BJ (cell line): ENCODE measurements at places on chromosomes 13 and 19.

GRCh38 chr19:4449639-4450028 is 8.0 kb downstream of the UBXN6 start:
- DNase-seq = no peak

DNA sequence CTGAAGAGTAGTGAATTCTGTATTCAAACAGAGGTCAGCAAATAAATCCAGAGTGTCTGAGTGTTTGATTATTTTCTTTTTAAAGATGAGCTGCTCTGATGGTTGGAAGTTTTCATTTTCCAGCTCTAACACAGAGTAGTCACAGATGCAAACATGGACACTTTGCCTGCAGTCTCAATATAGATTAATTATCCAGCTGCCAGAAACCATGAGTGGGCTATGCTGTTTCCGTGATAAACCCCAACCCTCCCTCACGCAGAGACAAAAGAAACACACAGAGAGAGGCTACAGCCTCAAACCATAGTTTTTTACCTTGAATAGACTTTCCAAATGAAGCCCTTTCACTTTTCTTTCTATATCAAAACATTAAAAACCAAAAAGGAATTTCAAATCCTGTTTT is 884.7 kb downstream of the DIAPH3 start:
- DNase-seq = no peak

DNA sequence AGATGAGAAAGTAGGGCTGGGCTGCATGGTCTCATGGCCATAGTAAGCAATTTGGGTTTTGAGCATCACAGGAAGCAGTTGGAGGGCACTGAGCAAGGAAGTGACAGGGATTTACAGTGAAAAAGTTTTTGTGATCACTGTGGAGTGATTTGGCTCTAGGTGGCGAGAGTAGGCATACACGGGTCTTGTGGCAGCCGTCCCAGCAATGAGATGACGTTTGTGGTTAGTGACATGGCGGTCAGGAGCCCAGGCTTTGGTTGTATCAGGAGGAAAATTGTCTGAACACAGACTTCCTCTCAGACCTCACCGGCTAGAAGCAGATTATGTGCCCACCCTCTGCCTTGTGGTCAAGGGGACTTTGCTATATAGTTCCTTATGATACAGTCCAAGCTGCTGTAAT is 3.3 kb downstream of the ZNF444 start:
- DNase-seq = no peak

GRCh38 chr13:27338207-27338606 is 67.6 kb downstream of the RASL11A start:
- DNase-seq = no peak

DNA sequence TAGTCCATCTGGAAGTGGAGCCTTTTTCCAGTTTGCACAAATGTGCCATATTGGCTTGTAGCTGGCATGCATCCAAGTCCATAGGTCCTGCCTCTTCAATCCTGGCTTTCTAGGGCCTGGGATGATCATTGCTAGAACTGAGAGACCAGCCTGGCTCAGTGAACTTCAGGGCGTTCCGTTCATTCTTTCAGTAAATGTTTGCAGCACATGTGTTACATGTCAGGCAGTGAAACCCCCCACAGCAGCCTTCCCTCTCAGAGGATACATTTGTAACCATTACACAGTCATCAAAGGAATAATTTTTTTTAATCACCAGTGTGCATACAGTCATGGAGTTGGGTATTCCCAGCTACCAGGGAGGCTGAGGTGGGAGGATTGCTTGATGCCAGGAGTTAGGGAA is 9.7 kb downstream of the FUT2 start:
- DNase-seq = no peak

DNA sequence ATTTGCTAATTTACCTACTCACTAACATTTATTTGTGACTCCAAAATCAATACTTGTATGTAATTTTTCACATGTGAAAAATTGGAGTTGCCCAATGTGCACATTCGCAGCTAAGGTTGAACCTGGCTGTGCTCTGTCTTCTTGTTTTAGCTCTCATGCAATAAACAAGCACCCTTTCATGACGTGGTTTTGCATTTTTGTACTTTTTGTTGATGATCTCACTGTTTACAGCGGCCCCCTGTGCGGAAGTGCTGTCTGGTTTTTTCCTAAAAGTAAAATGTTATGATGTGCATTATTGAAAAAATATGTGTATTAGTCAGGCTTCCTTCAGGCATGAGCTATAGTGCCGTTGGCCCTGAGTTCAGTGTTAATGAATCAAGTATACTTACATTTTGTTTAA is 18.1 kb downstream of the DGKH start:
- peak; percentile 87 for DNase-seq

DNA sequence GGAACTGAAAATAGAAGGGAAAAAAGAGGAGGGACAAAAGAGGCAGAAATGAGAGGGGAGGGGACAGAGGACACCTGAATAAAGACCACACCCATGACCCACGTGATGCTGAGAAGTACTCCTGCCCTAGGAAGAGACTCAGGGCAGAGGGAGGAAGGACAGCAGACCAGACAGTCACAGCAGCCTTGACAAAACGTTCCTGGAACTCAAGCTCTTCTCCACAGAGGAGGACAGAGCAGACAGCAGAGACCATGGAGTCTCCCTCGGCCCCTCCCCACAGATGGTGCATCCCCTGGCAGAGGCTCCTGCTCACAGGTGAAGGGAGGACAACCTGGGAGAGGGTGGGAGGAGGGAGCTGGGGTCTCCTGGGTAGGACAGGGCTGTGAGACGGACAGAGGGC is at the start of gene CEACAM5:
CEACAM5 (plus strand) TSS at position 146 of the 400 bp plus-strand sequence; CDS start at position 252, 106 bp downstream.
- no peak for DNase-seq

GRCh38 chr19:58326914-58327726 is at the start of gene ZSCAN22:
TSS of gene ZSCAN22 (plus strand) at chr19:58326994. CDS start at chr19:58334803, 7,809 bp downstream.
- peak; percentile 58 for DNase-seq

GRCh38 chr13:102197193-102197592 is 204.7 kb downstream of the FGF14 start:
- DNase-seq = no peak

DNA sequence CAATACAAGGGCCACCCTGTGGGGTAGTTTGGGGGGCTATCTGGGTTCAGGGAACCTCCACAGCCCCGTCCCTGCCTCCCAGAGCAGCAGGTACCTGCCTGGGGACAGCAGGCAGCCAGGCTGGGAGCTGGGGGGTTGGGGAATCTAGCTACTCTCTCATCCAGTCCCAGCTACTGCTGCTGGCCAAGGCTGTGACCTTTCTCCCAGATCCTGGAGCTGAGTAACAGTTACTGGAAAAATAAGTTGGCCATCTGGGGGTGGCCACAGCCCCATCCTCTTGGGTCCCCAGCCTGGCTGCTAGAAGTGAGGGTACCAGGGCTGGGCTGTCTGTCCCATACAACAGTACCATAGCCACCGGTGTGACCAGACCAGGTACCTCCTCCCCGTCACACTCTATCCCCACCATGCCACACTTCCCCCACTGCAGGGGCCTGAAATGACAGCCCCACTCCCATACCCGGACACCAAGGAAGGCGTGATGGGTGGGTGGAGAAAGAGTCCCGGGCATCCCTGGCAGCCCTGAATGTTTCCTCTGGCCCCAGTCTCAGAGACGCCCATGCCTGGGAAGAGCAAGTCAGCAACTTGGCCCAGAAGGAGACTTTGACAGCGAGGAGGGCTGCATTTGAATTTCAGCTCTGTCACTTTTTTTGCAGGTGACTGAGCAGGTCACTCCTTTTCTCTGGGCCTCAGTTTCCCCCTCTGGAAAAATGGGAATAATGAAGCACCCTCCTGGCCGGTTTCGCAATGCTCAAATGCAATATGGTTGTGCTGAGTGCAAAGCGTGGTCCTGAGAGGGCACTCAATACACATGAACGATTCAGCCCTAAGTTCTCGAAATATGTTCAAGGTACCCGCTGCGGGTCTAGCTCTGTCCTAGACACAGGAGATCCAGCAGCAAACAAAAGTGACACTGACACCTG is 30.7 kb upstream of the NFIC start:
- DNase-seq = no peak

GRCh38 chr19:6232601-6233055 is 47.1 kb downstream of the MLLT1 start:
- DNase-seq = peak; percentile 94

GRCh38 chr13:71583581-71583980 is 283.4 kb downstream of the DACH1 start:
- no peak for DNase-seq

GRCh38 chr13:73940098-73940497 is 194.1 kb downstream of the KLF12 start:
- DNase-seq = no peak

- DNase-seq = no peak
Observed at GRCh38 chr13:50927701-50928100, 18.1 kb downstream of the RNASEH2B start.

DNA sequence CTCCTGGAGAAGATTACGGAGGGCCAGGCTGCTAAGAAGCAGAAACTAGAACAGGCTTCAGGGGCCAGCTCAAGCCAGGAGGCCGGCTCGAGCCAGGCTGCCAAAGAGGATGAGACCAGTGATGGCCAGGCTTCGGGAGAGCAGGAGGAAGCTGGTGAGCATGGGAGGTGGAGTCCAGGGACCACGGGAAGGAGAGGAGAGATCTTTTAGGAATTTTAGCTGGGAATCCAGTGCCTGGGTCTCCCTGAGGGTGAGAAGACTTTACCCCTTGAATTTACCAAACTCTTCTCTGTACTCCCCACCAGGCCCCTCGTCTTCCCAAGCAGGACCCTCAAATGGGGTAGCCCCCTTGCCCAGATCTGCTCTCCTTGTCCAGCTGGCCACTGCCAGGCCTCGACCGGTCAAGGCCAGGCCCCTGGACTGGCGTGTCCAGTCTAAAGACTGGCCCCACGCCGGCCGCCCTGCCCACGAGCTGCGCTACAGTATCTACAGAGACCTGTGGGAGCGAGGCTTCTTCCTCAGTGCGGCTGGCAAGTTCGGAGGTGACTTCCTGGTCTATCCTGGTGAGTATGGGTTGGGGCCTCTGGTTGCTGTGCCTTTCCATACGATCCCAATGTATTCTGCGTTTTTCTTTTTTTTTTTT is 824 bp downstream of the TSEN34 start:
- no peak for DNase-seq

GRCh38 chr13:56198350-56198749 is 942.4 kb upstream of the PRR20A start:
- DNase-seq = no peak

- no peak for DNase-seq
Observed at GRCh38 chr13:58376775-58377174, 745.2 kb downstream of the PCDH17 start.

DNA sequence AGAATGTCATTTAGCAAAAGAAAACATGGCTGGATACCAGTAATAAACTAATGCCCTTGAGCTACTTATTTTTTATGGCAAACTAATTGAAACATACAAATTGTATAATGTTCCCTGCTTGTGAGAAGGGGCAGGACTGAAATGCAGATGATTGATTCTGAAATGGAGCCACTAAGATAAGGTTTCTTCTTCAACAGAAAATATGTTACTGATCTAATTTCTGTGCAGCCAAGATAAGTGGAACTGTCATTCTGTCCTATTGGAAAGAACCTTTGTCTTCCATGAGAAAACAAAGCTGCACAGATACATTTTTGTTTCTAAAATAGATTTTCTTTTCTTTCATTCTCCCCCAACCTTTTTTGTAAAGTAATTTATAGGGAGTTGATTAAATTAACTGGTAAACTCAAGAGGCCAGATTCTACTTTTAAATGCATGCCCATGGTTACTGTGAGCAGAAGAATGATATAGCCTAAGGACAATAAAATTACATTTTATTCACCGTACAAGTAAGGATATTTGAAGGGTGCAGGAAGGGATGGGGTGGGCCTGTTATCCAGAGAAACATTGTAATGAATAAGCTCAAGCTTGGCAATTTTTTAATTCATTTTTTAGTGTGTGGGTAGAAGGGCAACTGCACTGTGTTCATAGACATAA is 39.9 kb downstream of the STARD13 start:
- DNase-seq = no peak

GRCh38 chr13:106344342-106344741 is 191.1 kb downstream of the EFNB2 start:
- no peak for DNase-seq

- no peak for DNase-seq
Observed at GRCh38 chr19:19423322-19423721, 17.8 kb downstream of the GATAD2A start.

- no peak for DNase-seq
Observed at GRCh38 chr19:18487576-18488402, 34.1 kb downstream of the ELL start.

DNA sequence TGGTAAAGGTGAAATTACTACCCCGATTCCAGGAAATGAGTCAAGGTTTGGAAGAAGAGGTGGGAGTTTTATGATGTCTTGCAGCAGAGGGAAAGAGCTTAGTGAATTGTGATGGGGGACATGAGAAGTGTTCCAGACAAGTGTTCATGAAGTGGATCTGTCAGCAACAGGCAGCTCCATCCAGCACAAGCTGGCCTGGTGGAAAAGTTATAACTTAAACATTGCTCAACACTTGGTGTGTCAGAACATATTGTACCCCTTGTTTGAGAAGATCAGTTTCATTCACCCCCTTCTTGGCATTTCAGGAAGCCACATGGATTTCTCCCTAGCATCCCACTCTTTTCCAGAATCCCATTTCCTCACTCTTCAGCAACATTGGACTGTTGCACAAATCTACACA is 222.0 kb downstream of the B3GLCT start:
- DNase-seq = no peak

DNA sequence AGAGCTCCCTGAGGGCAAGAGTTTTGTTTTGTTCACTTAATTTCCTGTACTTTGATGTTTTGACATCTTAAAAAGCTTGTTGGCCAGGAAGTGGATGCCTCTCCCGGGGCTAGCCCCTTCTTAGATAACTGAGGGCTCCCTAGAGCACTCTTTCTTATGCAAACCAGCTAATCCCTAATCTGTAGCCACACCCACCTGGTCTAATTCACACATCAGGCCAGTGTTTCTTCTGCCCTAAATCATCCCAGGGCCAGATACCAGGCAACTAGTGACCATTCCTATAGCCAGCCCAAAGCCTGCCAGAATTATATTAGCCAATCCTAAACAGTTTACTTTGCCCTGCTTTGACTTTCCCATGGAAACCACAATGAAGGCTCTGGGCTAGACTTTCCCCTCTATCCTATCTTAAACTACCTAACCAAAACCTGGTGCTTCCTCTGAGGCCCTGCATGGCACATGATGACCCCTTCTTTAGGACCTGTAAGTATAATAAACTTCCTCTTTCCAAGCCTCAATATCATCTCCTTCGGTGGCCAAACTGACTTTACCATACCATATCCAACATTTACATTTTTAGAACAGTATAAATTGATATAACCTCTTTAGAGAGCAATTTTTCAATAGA is 24.8 kb downstream of the WBP4 start:
- DNase-seq = no peak

GRCh38 chr13:41606646-41607045 is 149.3 kb downstream of the RGCC start:
- no peak for DNase-seq
